ENCODE measurements at places on chromosomes 16 and 17.

DNA sequence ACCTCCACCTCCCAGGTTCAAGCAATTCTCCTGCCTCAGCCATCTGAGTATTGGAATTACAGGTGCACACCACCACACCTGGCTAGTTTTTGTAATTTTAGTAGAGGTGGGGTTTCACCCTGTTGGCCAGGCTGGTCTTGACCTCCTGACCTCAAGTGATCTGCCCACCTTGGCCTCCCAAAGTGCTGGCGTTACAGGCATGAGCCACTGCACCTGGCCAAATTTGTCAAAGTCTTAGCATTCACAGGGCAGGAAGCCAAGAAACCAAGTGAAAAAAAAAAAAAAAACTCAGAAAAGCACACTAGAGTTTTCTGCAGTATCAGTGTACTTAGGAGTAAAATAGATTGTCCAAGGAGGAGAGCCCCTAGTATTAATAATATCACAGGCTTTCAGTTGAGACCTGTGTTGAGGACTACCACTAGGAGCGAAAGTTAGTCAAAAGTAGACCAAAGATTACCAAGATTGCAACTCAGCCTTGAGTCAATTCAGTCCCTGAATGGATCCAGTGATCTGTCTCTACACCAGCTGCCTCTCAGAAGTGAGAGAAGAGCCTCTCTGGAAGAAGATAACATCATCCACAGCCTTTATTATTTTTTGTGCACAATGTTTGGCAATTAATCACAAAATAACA, 159.7 kb downstream of the CEP112 start:
- DNase-seq = no peak

GRCh38 chr16:81284995-81285600, 29.7 kb upstream of the GAN start:
- no peak for DNase-seq

DNA sequence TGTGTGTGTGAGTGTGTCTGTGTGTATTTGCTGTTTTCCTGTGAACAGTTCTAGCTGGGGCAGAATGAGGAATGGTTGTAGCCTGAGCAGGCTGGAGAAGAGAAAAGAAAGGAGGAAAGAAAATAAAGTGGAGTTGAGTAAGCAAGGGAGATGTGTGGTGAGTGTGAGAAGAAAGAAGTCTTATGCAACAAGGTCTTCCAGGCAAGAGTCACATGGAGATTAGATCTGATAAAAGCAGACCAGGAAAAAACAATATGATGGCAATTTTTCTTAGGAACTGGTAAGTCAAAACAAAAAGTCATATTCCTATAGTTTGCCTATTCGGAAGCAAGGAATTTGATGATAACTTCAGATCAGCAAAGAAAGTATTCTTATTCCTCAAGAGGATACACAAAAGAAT, 125.0 kb downstream of the HS3ST3A1 start:
- DNase-seq = no peak

DNA sequence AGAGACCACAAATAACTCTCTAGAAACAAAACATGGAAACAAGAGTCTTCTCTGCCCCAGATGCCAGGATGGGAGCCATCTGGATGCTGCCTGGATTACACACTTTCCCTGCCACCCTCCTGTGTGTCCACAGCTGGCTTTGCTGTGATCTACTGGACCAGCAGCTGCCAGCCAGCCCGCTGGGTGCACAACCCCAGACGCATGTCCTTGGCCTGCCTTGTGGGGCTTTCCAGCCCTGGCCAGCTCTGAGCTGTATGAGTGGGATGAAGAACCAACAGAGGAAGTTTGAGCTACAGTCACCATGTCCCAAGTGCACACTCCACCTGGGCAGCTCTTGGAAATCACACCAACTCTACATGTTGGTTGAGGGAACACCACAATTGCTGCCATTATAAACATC, 57.0 kb upstream of the TNRC6C start:
- DNase-seq = no peak

DNA sequence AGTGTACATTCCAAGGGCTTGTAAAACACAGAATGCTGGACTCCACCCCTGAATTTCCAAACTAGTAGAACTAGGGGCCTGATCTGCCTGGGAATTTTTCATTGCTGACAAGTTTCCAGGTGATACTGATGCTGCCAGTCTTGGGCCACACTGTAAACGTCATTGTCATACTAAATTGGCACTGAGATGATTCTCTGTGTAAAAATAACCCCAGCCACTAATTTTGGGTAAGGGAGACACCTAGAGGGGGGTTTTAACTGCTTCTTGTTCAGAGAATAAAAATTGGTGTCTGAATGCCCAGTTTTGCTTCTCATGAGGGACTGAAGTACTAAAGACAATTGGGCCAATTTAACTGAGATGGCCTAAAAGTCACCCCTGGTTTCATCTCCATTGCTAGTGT, 5.0 kb upstream of the CDH13 start:
- no peak for DNase-seq

DNA sequence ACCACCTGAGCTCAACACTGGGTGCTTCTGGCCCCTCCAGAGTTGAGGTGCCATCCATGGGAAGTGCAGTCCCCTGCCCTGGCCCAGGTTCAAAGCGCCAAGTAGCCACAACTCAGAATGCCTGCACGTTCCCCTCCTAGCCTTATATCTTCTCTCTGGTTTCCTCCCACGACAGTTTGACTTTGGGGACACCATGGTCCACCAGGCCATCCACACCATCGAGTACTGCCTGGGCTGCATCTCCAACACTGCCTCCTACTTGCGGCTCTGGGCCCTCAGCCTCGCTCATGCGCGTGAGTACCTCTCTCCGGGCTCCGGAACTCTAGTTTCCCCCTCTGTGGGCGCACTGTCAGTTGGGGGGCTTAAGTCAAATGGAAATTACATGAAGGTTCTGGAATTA, 22.4 kb upstream of the NAGLU start:
- DNase-seq = no peak

- DNase-seq = no peak
These were observed 66.0 kb downstream of the GNAO1 start for GRCh38 chr16:56257239-56257638.

- DNase-seq = no peak
These were observed 101.2 kb downstream of the KCNJ2 start for GRCh38 chr17:70270554-70270953.

- no peak for DNase-seq
These were observed 12.6 kb upstream of the TBX2 start for GRCh38 chr17:61387011-61387410.

DNA sequence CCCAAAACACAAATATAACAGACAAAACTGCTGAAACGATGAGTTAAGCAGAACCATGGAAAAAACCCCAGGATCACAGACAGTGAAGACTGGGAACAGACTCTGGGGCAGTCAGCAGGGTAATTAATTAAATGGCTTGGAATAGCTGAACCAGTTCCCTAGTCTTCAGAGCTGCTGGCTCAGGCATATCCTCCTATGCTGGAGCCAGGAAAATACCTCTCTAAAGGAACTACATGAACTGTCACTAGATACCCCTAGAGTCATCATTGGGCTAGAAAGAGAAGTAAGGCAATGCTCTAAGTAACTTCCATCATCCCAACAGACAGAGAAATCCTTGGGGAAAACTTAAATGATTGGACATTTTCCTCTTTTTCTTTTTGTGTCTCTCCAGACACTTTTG, 113.0 kb downstream of the STXBP4 start:
- no peak for DNase-seq

DNA sequence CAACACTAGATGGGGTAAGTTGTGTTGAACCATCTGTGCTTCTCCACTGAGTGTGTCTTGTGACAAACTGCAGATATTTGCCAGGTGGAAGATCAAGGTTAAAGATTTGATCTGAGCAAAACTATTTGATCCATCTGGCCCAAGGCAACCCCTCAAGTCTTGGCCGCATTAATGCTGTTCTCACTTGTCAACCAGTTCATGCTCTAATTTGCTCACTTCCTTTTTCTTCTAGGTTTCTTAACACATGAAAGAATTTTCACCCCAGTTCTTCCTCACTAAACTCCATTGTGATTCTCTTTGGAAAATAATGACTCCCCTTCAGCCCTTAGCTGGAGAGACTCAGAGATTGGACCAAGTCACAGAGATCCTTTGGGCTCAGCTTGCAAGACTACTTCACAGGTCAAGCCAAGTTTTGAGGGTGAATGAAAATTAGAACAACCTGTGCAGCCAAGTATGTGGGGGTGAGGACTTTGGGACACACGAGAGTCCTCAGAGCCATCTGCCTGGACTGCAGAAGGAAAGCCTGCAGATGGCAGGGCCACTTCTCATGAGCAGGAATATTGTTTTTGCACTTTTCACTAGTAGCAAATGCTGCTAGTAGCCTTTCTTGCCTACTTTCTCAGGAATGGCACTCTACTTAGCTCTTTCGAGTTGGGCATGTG, 166.5 kb downstream of the AXIN2 start:
- no peak for DNase-seq

DNA sequence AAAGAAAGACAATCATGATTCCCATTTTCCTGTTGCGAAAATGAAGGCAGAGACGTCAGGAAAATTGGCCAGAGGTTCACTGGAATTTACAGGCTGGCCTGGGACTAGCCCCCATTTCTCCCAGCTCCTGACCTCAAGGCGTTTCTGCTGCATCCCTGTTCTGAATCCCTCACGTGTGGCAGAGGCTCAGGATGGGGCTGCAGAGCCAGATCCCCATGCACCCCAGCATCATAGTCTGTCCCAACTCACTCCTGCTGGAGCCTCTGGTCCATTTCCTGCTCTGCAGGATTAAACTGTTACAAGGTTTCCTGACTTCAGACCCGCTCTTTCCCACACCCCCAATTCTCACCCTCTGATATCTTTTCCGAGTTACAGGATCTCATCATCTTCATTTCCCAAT, 2.9 kb downstream of the GPRC5B start:
- DNase-seq = no peak

DNA sequence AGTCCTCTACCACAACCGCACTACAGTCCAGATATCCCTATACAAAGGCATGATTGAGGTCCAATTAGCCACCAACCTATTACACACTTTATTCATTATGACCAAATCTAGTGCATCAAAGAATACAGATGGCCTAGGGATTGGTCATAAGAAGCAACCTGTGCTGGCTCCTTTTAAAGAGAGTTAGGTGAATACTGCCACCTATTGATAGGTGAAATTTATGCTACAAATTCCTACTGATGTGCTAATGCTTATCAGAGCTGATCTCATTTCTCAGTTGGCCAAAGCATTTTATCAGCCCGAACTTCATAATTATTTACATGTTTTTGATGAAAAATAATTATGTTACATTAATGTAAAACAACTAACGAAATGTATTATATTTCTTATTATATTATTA, 166.3 kb downstream of the ANKFN1 start:
- DNase-seq = peak; percentile 69

DNA sequence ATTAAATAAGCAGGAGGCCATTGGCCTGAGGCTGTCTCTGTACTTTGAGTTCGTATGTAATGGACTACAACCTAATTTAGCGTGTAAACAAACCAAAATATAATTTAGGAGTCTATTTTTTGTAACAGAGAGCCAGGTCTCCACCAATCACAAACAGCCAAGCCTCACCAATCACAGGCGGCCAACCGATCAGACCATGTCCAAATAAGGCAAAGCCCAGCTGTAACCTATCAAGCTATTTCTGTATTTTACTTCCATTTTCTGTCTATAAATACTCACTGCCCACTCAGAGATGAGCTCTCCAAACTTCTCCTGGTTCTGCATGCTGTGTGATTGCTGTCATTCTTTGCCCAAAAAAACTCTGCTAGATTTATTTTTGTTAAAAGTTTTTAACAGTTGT, 322.7 kb downstream of the NPIPA8 start:
- DNase-seq = no peak

GRCh38 chr17:49031965-49032928, 35.1 kb downstream of the IGF2BP1 start:
- peak; percentile 86 for DNase-seq

- DNase-seq = no peak
These were observed 358.7 kb upstream of the CA10 start for GRCh38 chr17:52517176-52517575.

DNA sequence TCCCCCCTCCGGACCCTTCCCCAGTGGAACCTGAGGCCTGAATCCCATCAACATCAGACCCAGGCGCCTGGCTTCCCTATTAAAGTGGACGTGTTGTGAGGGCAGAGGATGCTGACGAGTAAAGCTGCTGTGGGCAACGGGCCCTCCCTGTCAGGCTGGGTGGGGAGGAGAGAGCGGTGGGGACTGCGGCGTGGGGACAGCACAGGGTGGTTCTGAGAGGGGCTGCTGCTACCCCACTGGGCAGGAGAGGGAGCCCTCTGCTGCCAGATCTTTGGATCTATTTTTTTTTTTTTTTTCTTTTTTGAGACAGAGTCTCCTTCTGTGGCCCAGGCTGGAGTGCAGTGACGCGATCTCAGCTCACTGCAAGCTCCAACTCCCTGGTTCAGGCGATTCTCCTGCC, 5.9 kb downstream of the CA5A start:
- DNase-seq = peak; percentile 36

DNA sequence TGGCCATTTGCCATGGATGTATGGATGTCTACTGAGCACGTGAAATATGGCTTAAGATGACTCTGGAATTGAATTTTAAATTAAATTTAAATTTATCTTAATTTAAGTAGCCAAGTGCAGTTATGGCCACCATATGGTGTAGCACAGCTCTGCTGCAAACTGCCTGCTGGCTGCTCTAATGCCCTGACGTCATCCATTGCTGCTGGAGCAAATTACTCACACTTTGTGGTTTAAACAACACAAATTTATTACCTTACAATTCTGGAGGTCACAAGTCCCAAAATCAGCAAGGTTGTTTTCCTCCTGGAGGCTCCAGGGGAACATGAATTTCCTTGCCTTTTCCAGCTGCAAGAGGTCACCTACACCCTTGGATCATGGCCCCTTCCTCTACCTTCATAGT, 679.3 kb upstream of the EEF2KMT start:
- no peak for DNase-seq

DNA sequence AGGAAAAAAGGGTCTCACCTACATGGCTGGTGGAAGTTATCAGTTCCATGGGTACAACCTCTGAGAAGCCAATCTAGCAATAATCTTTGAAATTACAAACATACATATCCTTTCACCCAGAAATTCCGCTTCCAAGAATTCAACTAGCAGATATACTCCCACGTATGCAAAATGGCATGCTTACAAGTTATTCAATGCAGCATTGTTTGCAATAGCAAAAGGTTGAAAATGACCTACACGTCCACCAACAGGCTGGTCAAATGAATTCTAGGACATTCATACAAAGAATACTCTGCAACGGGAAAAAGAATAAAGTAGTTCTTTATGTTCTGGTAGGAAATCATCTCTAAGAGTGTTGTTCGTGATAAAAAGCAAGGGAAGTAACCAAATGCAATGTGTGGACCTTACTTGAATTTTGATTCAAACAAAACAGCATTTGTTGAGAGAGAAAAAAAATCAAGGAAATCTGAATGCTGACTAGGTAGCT, 63.7 kb upstream of the NLK start:
- DNase-seq = no peak

- DNase-seq = no peak
These were observed 55.2 kb downstream of the ACTG1 start for GRCh38 chr17:81457401-81457800.

DNA sequence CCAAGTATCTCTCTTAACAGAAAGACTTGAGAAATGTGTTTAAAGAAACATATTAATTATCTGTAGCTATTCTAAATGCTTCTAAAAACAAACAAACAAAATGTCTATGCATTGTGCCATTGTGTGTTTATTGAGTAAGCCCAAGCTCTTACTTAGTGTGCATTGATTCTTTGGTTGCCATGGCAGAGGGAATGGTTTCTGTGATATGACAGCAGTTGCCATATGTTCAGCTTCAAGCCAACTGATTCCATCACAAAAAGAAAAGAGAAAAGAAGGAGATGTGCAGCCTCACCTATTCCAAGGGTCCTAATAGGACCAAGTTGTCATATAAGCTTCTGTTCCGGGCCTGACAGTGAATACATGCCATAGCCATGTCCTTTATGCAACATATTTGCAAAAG, 457.5 kb downstream of the TOX3 start:
- DNase-seq = no peak

- peak; percentile 24 for DNase-seq
These were observed 89.4 kb downstream of the ITFG1 start for GRCh38 chr16:47371271-47372014.
